Suppressor macrophage treated with lipopolysaccharide for 4 hours (primary cell): ENCODE measurements at places on chromosomes 6 and 20.
A peak's percentile ranks its signal among the peaks of the same experiment; 100 is the strongest.

GRCh38 chr6:35718375-35718736, 18.5 kb upstream of the ARMC12 start:
- DNase-seq, result no peak

GRCh38 chr20:36147690-36148089, 6.8 kb upstream of the EPB41L1 start:
- no peak for DNase-seq

DNA sequence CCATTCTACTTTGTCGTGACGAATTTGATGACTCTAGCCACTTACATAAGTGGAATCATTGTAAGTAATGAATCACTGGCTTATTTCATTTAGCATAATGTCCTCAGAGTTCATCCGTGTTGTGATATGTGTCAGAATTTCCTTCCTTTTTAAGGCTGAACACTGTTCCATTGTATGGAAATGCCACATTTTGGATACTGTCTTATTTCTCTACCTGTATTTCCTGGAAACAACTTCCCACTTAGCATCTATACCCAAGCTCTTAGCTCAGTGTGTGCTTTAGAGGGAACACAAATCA, 28.8 kb upstream of the GGTLC1 start:
- DNase-seq, result peak; percentile 3

- DNase-seq, result no peak
These were observed 197.7 kb downstream of the KCNQ5 start for GRCh38 chr6:72819609-72820008.

- DNase-seq, result no peak
These were observed 184.9 kb upstream of the LAMP5 start for GRCh38 chr20:9329355-9330101.
